ENCODE measurements at places on chromosomes 7 and 10. TPM values are rescaled to one million over a fixed set of nuclear protein-coding genes. Genes with fewer than 3 reads are reported as not detected.

DNA sequence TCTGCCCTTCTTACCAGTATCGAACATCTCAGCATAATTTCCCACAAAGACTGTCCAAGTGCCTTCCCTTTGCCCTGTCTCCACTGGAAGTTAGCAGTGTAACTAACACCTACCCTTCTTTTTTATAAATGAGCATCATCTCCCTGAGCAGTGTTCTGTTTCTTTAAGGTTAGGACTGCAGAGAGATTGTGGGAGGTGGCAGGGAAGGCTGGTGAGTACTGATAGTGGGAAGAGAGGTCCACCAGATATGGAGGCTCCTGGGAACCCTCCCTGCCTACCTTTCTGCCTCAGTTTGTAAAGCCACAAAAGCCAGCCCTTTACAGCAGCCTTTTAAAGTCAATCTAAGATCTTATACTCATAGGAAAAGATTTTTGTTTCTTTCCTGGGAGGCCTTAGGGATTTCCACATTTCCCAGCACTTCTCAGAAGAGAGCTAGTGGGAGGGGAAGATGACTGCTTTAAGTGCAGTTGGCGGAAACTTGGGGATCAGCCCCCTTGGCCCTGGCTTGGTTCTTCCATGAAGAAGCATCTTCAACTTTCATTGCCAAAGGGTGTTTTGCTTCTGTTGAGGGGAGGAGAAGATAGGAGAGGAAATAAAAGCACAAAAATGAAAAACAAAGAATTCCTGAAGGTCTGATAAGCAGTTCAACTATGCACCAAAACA lies 36.6 kb upstream of the CALD1 start:
- no peak overlapping the region for H3K4me3 ChIP-seq
- H3K4me1 ChIP-seq: no peaks in the 10 kb centered on the region
- H3K27ac ChIP-seq: no peak overlapping the region

GRCh38 chr7:47776335-47776734 lies 171.9 kb downstream of the PKD1L1 start:
- DNase-seq: no peak
- H3K4me3 ChIP-seq: no peak overlapping the region
- no peaks in the 10 kb centered on the region for H3K27me3 ChIP-seq
- H3K27ac ChIP-seq: no peak overlapping the region
- no peaks in the 10 kb centered on the region for H3K36me3 ChIP-seq

The PRF1 gene
- total RNA-seq: not detected

DNA sequence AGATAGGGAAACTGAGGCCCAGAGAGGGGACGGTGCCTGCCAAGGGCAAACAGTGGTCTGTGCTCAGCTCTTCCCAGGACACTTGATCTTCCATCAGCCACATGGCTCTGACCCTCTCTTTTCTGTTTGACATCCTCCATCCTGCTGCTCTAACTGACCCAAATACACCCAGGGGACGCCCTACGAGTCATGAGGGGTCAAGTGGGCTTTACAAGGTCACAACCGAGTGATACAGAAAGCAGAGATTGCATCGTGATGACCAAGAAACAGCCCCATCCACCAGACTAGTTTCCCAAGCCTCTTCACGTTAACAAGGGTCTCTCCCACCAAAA lies 131.2 kb upstream of the UNC5B start:
- H3K36me3 ChIP-seq: no peaks in the 10 kb centered on the region
- H3K4me1 ChIP-seq: no peaks in the 10 kb centered on the region
- H3K27me3 ChIP-seq: peaks cover 30% of the 10 kb centered on the region

- H3K27me3 ChIP-seq: no peaks in the 10 kb centered on the region
- no peak for DNase-seq
- no peak overlapping the region for H3K27ac ChIP-seq
- peaks cover 2% of the 10 kb centered on the region for H3K4me1 ChIP-seq
- no peaks in the 10 kb centered on the region for H3K36me3 ChIP-seq
- H3K4me3 ChIP-seq: no peak overlapping the region
Observed at GRCh38 chr10:52742731-52743130, 29.9 kb downstream of the MBL2 start.

- H3K27me3 ChIP-seq: no peaks in the 10 kb centered on the region
- no peak for DNase-seq
- no peak overlapping the region for H3K27ac ChIP-seq
- no peaks in the 10 kb centered on the region for H3K4me1 ChIP-seq
- no peaks in the 10 kb centered on the region for H3K36me3 ChIP-seq
Observed at GRCh38 chr7:16004702-16005101, 318.2 kb upstream of the MEOX2 start.

DNA sequence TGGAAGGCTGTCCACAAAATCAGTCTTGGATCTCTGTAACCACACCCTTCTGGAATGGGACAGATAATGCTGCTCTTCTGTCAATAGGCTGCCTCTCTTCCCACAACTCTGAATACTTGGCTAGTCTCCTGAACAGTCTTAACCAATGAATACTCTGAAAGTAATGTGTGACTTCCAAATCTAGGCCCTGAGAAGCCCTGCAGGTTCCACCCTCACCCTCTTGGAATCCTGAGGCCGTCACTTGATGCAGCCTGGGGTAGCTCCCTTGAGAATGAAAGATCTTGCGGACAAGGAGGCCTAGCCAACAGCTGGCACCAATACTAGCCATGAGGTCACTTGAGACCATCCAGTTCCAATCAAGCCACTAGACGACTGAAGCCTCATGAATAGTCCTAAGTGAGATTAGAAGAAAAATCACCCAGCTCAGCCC lies 109.2 kb downstream of the ARHGAP12 start:
- DNase-seq: no peak
- peaks cover 9% of the 10 kb centered on the region for H3K4me1 ChIP-seq
- H3K27me3 ChIP-seq: no peaks in the 10 kb centered on the region
- no peak overlapping the region for H3K27ac ChIP-seq
- H3K36me3 ChIP-seq: peaks cover 11% of the 10 kb centered on the region

GRCh38 chr7:64686493-64687184 lies 20.7 kb downstream of the ZNF107 start:
- peaks cover 20% of the 10 kb centered on the region for H3K36me3 ChIP-seq
- DNase-seq: no peak
- H3K27me3 ChIP-seq: no peaks in the 10 kb centered on the region
- peaks cover 14% of the 10 kb centered on the region for H3K4me1 ChIP-seq

DNA sequence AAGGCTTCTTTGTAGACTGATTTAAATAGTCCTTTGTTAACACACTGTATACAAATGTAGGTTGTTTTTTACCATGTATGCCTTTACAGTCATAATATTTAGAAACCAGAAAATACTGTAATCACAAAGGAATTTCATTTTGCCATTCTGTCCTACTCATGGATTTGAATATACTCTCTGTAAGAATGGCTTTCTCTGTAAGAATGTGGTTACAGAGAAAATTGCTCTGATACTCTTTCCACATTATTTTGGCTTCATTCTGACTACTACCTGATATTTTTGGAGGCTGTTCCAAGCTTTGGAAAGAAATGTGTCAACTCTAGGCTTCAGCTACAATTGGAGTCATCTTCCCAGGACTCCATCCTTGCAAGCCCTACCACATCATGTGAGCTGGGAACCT lies 23.5 kb downstream of the CH25H start:
- peaks cover 20% of the 10 kb centered on the region for H3K4me1 ChIP-seq
- no peak overlapping the region for H3K4me3 ChIP-seq
- H3K36me3 ChIP-seq: no peaks in the 10 kb centered on the region
- no peak overlapping the region for H3K27ac ChIP-seq
- DNase-seq: no peak

DNA sequence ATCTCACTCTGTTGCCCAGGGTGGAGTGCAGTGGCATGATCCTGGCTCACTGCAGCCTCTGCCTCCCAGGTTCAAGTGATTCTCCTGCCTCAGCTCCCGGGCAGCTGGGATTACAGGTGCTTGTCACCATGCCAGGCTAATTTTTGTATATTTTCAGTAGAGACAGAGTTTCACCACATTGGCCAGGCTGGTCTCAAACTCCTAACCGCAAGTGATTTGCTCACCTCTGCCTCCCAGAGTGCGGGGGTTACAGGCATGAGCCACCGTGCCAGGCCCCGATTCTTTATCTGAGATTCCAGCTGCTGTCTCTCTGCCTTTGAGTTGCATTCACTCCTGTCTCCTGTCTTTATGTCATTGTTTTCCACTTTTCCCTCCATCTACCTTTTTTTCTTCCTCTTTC lies 168.7 kb downstream of the TMEM178B start:
- no peaks in the 10 kb centered on the region for H3K36me3 ChIP-seq
- no peak for DNase-seq
- no peaks in the 10 kb centered on the region for H3K4me1 ChIP-seq
- H3K27me3 ChIP-seq: peaks cover 2% of the 10 kb centered on the region

The HOXA10 gene
- total RNA-seq: not detected

DNA sequence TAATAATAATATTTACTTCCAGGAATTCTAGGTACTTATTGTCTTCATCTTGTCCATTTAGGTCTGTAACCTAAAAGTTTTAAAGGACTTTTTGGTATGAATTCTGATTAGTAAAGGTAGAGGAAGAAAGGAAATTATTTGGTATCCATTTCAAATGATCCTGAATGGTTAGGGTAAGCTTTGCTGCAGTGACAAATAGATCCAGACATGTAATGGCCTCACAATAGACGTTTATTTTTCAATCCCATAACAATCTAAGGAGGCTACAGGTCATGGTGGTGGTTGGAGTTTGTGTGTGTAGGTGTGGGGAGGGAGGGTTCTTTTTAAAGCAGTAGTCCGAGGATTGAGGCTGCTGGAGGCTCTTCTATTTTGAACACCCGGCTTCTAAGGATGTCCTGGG lies 5.3 kb downstream of the FBH1 start:
- peaks cover 22% of the 10 kb centered on the region for H3K4me1 ChIP-seq
- no peaks in the 10 kb centered on the region for H3K27me3 ChIP-seq
- H3K4me3 ChIP-seq: no peak overlapping the region
- no peak overlapping the region for H3K27ac ChIP-seq
- no peak for DNase-seq

- peaks cover 8% of the 10 kb centered on the region for H3K4me1 ChIP-seq
- no peak for DNase-seq
- no peaks in the 10 kb centered on the region for H3K27me3 ChIP-seq
- no peak overlapping the region for H3K27ac ChIP-seq
Observed at GRCh38 chr7:29306319-29306991, 111.9 kb downstream of the CHN2 start.

The HMX3 gene
- total RNA-seq: not detected

The LFNG gene
- 10.6 TPM for total RNA-seq

The MRLN gene
- not detected for total RNA-seq

DNA sequence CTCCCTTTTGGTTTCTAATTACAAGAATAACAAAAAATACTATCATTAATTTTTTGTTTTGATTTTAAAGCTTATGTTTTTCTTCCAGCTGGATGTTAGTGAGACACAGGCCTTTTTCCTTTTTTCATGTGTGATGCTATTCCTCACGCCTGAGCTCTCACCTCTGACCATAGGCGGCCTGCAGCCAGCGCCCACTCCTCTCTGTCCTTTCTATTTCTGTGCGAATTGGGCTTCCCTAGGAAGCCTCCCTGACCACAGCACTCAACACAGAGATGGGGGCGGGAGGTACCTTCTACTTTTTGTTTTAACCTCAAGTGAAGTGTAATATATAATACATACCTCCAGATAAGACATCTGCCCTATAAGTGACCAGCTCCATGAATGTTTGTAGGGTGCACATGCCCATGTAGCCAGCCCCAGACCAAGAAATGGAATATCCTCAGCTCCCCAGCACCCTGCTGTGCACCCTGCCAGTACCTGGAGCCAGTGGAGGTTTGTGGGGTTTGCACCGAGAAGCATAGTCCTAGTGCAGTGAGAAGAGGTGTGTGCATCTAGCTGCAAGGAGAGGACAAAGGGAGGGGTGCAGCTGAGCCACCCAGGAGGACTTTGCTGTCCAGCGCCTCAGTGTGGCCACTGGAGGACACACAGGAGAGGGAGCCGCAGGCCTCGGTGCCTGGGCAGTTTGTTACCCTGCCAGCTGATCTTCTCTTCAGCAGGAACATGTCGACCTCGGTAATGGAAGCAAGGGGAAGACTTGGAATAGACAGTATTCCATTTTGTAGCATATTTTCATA lies 38.5 kb downstream of the BNIP3 start:
- no peak overlapping the region for H3K27ac ChIP-seq
- H3K27me3 ChIP-seq: no peaks in the 10 kb centered on the region
- DNase-seq: no peak
- H3K36me3 ChIP-seq: peaks cover 48% of the 10 kb centered on the region
- H3K4me1 ChIP-seq: peaks cover 1% of the 10 kb centered on the region

GRCh38 chr10:44417761-44418160 lies 32.9 kb upstream of the CXCL12 start:
- peaks cover 8% of the 10 kb centered on the region for H3K27me3 ChIP-seq
- H3K4me3 ChIP-seq: no peak overlapping the region
- DNase-seq: no peak
- no peaks in the 10 kb centered on the region for H3K36me3 ChIP-seq
- no peaks in the 10 kb centered on the region for H3K4me1 ChIP-seq
- no peak overlapping the region for H3K27ac ChIP-seq

The ANKRD61 gene
- total RNA-seq: 0.47 TPM

The HOXA3 gene
- total RNA-seq: 85.5 TPM

- DNase-seq: no peak
- no peak overlapping the region for H3K4me3 ChIP-seq
- no peaks in the 10 kb centered on the region for H3K27me3 ChIP-seq
- H3K27ac ChIP-seq: no peak overlapping the region
Observed at GRCh38 chr7:121833991-121834390, 39.0 kb upstream of the PTPRZ1 start.

- no peak overlapping the region for H3K27ac ChIP-seq
- DNase-seq: no peak
- H3K36me3 ChIP-seq: peaks cover 2% of the 10 kb centered on the region
- H3K27me3 ChIP-seq: no peaks in the 10 kb centered on the region
- H3K4me3 ChIP-seq: no peak overlapping the region
Observed at GRCh38 chr7:26345202-26345601, 53.5 kb downstream of the SNX10 start.

DNA sequence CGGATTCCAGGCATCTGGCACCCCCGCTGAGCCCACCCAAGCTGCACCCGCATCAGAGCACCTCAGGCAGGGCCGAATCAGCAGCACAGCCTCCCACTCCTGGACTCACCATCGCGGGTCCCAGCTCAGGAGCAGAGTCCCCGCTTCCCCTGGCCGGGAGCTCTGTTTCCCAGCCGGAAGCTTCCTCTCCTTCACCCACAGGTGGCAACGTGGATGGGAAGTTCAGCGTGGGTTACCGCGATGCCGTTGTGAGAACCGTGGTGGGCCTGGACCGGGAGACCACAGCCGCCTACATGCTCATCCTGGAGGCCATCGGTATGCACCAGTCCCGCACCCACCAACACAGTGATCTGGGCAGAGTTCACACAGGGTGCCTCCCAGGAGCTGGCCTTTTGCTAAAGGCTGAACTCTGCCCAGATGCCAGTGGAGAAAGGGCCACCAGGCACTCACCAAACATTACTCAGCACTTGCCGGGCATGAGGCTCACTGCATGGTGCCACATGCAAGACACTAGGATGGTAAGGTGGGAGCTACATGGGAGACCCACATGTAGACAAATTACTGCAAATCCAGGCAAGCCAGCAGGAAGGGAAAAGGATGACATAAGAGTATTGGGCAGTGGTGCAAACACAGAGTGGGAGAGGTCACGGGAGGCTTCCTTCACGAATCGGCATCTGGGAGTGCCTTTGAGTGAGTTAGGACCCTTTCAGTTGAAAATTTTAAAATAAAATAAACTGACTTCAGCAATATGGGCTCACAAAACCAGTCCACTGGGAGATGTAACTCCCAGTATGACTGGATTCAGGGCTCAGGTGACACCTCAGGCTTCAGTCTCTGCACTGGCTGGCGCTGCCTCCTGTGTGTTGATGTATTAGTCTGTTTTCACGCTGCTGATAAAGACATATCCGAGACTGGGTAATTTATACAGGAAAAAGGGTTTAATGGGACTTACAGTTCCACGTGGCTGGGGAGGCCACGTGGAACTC lies 10.4 kb downstream of the C10orf105 start:
- no peak overlapping the region for H3K27ac ChIP-seq
- DNase-seq: no peak
- no peaks in the 10 kb centered on the region for H3K4me1 ChIP-seq
- peaks cover 18% of the 10 kb centered on the region for H3K27me3 ChIP-seq

All from progenitor cell of endocrine pancreas (in vitro differentiated cells).